ENCODE measurements at places on chromosomes 12 and 14. TPM values are rescaled to one million over a fixed set of nuclear protein-coding genes. Genes with fewer than 3 reads are reported as not detected.
A peak's percentile ranks its signal among the peaks of the same experiment; 100 is the strongest.

DNA sequence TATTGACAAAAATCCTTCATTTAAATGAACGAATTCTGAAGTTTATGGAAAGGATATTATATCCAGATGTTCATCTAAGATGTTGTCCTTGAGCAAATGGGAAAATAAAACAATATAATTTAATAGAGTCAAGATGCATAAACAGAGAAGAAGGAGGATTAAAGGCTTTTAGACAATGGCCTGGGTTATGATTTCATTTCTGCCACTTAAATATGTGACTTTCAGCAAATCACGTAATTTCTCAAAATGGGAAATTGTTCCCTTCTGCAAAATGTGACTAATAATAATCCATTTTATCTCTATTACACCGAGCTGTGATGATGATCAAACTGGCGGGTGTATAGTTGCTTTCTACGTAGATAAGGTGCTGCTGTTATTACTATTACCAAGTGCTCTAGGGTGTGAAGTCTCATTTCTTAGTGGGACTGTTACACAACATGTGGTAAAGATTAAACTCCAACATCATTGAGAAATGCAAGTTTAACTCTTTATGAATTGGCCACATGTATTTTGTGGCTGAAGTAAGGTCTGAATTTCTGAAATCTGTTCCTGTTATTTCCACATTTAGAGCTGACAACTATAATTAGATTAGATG lies 157.0 kb downstream of the MYRFL start:
- no peaks in the 10 kb centered on the region for H3K36me3 ChIP-seq
- no peaks in the 10 kb centered on the region for H3K27me3 ChIP-seq
- H3K4me3 ChIP-seq, result no peak overlapping the region
- H3K27ac ChIP-seq, result no peak overlapping the region

DNA sequence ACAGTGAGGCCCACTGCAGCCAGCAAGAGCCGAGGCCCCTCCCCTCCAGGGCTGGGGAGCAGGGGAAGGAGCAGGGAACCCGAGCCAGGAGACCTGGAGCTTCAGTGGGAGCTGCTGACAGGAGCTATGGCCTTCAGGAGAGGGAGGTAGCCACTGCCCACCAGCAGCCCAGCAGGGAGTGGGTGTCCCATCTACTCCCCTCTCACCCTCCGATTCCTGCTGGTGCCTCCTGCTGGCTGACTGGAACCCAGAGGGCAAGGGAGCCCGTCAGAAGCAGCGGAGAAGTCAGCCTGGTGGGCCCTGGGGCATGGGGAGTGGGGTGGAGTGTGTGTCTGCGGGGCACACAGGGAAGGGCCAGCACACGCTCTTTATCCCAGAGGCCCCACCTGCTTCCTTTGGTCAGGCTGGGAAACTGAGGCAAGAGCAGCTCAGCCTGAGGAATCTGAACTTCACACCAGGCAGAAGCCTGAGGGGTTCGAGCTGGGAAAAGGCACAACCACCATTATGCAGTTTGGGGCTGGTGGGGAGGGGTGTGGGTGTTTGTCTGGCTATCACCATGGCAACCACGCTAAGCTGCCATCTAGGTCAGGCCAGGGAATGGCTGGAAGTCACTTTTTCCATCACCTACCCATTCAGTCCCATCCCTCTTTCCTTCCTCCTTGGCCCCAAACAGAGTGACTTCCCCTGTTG lies 36.8 kb upstream of the PLEKHG6 start:
- no peak overlapping the region for H3K4me3 ChIP-seq
- no peaks in the 10 kb centered on the region for H3K36me3 ChIP-seq
- no peak for DNase-seq
- H3K27ac ChIP-seq, result no peak overlapping the region
- no peaks in the 10 kb centered on the region for H3K27me3 ChIP-seq
- peaks cover 4% of the 10 kb centered on the region for H3K4me1 ChIP-seq

- H3K4me3 ChIP-seq, result no peak overlapping the region
- no peaks in the 10 kb centered on the region for H3K4me1 ChIP-seq
- no peak overlapping the region for H3K27ac ChIP-seq
- DNase-seq, result no peak
- H3K36me3 ChIP-seq, result no peaks in the 10 kb centered on the region
- H3K27me3 ChIP-seq, result peaks cover 10% of the 10 kb centered on the region
These were observed 10.3 kb upstream of the ADAM21 start for GRCh38 chr14:70441641-70442040.

DNA sequence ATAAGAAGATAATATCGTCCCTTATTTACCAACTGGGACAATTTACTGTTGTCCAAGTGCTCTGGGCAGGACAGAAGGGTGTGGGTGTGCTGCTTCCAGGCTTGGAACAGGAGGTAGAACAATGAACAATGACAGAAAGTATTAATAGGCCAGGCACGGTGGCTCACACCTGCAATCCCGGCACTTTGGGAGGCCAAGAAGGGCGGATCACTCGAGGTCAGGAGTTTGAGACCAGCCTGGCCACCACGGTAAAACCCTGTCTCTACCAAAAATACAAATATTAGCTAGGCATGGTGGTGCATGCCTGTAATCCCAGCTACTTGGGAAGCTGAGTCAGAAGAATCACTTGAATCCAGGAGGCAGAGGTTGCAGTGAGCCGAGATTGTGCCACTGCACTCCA lies 2.5 kb downstream of the IFI27 start:
- DNase-seq, result no peak
- H3K4me1 ChIP-seq, result no peaks in the 10 kb centered on the region
- no peaks in the 10 kb centered on the region for H3K27me3 ChIP-seq
- no peak overlapping the region for H3K4me3 ChIP-seq
- H3K27ac ChIP-seq, result no peak overlapping the region

- DNase-seq, result no peak
- no peaks in the 10 kb centered on the region for H3K27me3 ChIP-seq
- H3K27ac ChIP-seq, result no peak overlapping the region
- H3K4me3 ChIP-seq, result no peak overlapping the region
- peaks cover 13% of the 10 kb centered on the region for H3K4me1 ChIP-seq
- H3K36me3 ChIP-seq, result no peaks in the 10 kb centered on the region
These were observed 8.2 kb downstream of the TMEM120B start for GRCh38 chr12:121720762-121721161.

DNA sequence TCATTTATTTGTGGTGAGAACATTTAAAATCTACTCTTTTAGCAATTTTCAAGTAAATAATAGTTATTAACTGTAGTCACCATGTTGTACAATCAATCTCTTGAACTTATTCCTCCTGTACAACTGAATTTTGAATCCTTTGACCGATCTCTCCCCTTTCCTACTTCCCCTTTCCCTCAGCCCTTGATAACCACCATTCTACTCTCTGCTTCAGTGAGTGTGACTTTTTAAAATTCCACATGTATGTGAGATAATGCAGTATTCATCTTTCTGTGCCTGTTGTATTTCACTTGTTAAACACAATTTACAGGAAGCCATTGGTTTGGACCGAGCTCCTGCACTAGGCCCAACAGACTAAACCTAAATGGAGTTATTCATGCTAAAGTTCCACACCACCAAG lies 458.9 kb upstream of the PDE3A start:
- H3K27ac ChIP-seq, result no peak overlapping the region
- no peak overlapping the region for H3K4me3 ChIP-seq
- no peak for DNase-seq
- no peaks in the 10 kb centered on the region for H3K4me1 ChIP-seq

- no peaks in the 10 kb centered on the region for H3K27me3 ChIP-seq
- H3K4me1 ChIP-seq, result peaks cover 20% of the 10 kb centered on the region
- no peak for DNase-seq
- H3K4me3 ChIP-seq, result no peak overlapping the region
- no peak overlapping the region for H3K27ac ChIP-seq
These were observed 83.4 kb downstream of the GTF2A1 start for GRCh38 chr14:81137316-81137715.

LBHD2 gene
- not detected for total RNA-seq

CD27 gene
- total RNA-seq, result 155 TPM

DNA sequence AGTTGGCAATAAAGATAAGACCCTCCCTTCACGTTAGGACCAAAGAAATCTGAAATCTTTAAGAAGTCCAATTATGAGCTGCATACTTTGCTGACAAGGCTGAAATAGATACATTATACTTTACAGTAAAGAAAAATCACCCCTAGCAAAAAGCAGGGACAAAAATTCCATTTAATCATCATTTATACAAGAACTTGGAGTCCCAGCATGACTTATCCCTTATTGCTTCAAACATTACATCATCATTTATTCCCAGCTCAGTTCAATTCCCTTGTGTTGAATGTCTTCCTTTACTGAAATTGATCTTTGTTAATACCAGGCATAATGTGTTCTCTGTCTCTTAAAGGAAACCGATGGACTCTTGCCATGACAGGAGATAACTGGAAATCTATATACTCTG lies 449.6 kb upstream of the CCDC196 start:
- H3K27me3 ChIP-seq, result no peaks in the 10 kb centered on the region
- no peaks in the 10 kb centered on the region for H3K4me1 ChIP-seq
- DNase-seq, result no peak
- H3K36me3 ChIP-seq, result no peaks in the 10 kb centered on the region

GPD1 gene
- 1.0 TPM for total RNA-seq

- peak overlapping the region; percentile 75 for H3K4me3 ChIP-seq
- DNase-seq, result peak; percentile 67
- H3K36me3 ChIP-seq, result no peaks in the 10 kb centered on the region
- H3K27ac ChIP-seq, result no peak overlapping the region
These were observed 713 bp downstream of the FRMD6 start for GRCh38 chr14:51652168-51653078.

DNA sequence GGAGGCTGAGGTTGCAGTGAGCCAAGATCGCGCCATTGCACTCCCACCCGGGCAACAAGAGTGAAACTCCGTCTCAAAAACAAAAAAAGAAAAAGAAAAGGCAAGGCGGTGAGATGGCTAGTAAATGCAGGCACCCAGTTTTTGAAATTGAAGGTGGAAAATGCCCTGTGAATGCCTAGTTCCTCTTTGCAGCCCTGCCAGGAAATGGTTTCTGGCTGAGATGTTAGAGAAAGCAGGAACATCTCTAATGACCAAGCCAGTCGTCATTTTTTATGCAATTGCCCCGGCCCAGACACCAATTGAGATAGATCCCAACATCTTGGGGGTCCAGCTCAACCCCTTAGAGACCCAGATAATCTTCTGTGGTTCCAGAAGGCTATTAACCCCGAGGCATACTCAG lies 17.0 kb downstream of the SLC8A3 start:
- no peaks in the 10 kb centered on the region for H3K36me3 ChIP-seq
- no peak overlapping the region for H3K4me3 ChIP-seq
- H3K27me3 ChIP-seq, result no peaks in the 10 kb centered on the region
- H3K4me1 ChIP-seq, result no peaks in the 10 kb centered on the region
- DNase-seq, result no peak

NR1H4 gene
- total RNA-seq, result not detected

GRCh38 chr14:23183479-23183878 lies at the start of gene SLC7A8:
Gene SLC7A8 (minus strand): TSS chr14:23183660. CDS start chr14:23182914, 746 bp downstream.
- DNase-seq, result no peak
- H3K27ac ChIP-seq, result no peak within 1 kb of the TSS
- H3K4me1 ChIP-seq, result peaks cover 25% of the 10 kb centered on the region
- no peaks in the 10 kb centered on the region for H3K36me3 ChIP-seq
- no peaks in the 10 kb centered on the region for H3K27me3 ChIP-seq

GRCh38 chr14:106837870-106838269 lies 1311.5 kb downstream of the TMEM121 start:
- no peaks in the 10 kb centered on the region for H3K27me3 ChIP-seq
- no peak overlapping the region for H3K4me3 ChIP-seq
- peaks cover under 1% of the 10 kb centered on the region for H3K4me1 ChIP-seq
- no peak for DNase-seq

DNA sequence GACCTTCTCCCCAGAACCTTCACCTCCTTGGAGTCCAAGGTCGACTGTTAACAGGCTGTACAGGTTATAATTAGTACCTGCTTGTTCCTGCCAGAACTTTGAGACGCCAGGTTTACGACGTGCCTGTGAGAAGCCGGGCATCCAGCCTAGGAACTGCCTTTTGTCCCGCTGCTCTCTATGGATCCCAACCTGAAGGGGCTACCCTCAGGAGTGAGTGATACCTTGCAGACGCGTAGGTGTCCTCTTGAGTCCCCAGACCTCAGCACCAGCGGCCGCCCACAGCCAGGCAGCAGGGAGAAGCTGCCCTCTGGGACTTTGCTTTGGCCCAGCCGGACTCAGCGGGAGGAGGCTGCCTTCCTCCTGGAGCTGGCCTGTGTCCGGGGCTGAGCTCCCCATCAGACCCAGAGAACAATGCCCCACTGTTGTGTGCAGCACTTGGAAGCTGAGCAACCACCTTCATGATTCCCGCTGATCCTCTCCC lies 16.2 kb downstream of the SYNE3 start:
- no peaks in the 10 kb centered on the region for H3K36me3 ChIP-seq
- H3K27ac ChIP-seq, result no peak overlapping the region
- no peaks in the 10 kb centered on the region for H3K27me3 ChIP-seq
- no peak overlapping the region for H3K4me3 ChIP-seq

NANOG gene
- total RNA-seq, result not detected

IFI27L2 gene
- total RNA-seq, result 118 TPM

VWF gene
- not detected for total RNA-seq

PPM1H gene
- 0.65 TPM for total RNA-seq

C12orf42 gene
- total RNA-seq, result not detected

GRCh38 chr12:19959353-19959752 lies 409.0 kb upstream of the PDE3A start:
- no peaks in the 10 kb centered on the region for H3K36me3 ChIP-seq
- H3K4me1 ChIP-seq, result no peaks in the 10 kb centered on the region
- no peak for DNase-seq
- no peak overlapping the region for H3K27ac ChIP-seq

DNA sequence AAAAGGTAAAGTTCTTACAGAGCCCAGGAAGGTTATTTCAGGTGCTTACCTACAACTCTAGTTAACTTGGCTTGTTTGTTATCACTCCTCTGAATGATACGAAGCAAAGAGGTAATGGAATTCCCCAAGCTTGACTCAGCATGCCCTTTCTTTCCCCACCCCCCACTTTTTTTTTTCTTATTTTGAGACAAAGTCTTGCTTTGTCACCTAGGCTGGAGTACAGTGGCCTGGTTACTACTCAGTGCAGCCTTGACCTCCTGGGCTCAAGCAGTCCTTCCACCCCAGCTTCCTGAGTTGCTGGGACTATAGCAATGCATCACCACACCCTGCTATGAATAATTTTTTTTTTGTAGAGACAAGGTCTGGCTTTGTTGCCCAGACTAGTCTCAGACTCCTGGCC lies 17.1 kb upstream of the YBX3 start:
- H3K4me1 ChIP-seq, result no peaks in the 10 kb centered on the region
- no peak overlapping the region for H3K4me3 ChIP-seq
- H3K27ac ChIP-seq, result no peak overlapping the region
- no peaks in the 10 kb centered on the region for H3K27me3 ChIP-seq
- no peaks in the 10 kb centered on the region for H3K36me3 ChIP-seq

GRCh38 chr14:92464156-92464555 lies 49.4 kb upstream of the RIN3 start:
- peaks cover 4% of the 10 kb centered on the region for H3K27me3 ChIP-seq
- no peak overlapping the region for H3K4me3 ChIP-seq
- DNase-seq, result no peak
- H3K4me1 ChIP-seq, result no peaks in the 10 kb centered on the region
- H3K27ac ChIP-seq, result no peak overlapping the region

ORAI1 gene
- 17.6 TPM for total RNA-seq

CLEC9A gene
- not detected for total RNA-seq

- no peak overlapping the region for H3K4me3 ChIP-seq
- H3K27ac ChIP-seq, result no peak overlapping the region
- no peaks in the 10 kb centered on the region for H3K27me3 ChIP-seq
- no peaks in the 10 kb centered on the region for H3K36me3 ChIP-seq
- no peak for DNase-seq
These were observed 133.4 kb upstream of the GSC start for GRCh38 chr14:94903338-94903737.

TRPV4 gene
- not detected for total RNA-seq

OTOGL gene
- not detected for total RNA-seq

PITPNM2 gene
- 0.04 TPM for total RNA-seq

GRCh38 chr14:69129264-69129880 lies 23.5 kb downstream of the DCAF5 start:
- H3K4me1 ChIP-seq, result peaks cover 29% of the 10 kb centered on the region
- H3K36me3 ChIP-seq, result no peaks in the 10 kb centered on the region
- DNase-seq, result peak; percentile 95
- H3K27ac ChIP-seq, result peak overlapping the region; percentile 38
- H3K4me3 ChIP-seq, result peak overlapping the region; percentile 15
- no peaks in the 10 kb centered on the region for H3K27me3 ChIP-seq

Data from Karpas-422 (cell line).